ENCODE measurements at places on chromosomes 11 and 22.
A peak's percentile ranks its signal among the peaks of the same experiment; 100 is the strongest.

DNA sequence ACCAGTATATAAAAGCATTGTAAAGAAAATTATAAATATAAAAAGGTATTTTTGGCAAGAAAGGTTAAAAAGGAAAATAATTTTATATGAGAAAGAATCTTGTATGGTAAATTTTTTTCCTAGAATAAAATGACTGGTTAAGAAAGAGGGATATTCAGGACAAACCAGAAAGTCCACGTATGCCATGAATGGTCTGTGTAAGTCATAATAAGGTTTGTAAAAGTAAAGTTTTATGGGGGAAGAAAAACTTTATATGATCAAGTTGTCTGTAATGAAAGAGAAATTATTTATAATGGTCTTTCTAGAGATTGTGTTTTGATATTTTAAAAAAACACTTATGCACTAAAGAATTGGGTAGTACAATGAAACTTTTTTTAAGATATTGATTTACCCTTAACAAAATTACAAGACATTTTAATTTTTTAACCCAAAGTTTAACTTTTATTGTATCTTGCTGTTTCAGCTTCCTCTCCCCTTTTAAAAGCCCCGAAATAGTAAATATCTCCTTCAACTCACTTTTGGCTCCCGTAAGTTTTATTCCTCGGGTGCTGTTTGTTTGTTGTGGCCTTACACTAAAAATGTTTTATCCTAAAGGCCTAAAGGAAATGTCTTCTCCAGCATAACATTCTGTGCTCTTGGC, 47.7 kb downstream of the AMOTL1 start:
- no peaks in the 10 kb centered on the region for H3K27me3 ChIP-seq
- H3K27ac ChIP-seq: peak overlapping the region; percentile 80
- H3K36me3 ChIP-seq: no peaks in the 10 kb centered on the region

DNA sequence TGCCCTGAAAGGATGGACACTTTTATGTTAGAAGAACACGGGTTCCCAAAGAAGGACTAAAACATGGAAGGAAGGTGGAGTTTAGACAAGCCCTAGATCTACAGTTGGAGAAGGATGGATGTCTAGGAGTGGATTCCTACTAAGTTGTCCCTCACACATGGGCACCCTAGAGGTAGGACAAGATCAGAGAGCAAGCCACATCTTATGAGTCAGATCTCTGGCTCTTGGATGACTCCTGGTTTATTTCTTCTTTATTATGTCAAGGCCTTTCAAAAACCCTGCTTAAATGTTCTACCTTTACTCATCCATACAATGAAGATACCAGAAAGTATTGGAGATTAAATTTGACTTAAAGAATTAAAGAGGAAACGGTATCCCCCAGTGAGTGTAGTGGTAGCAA, 34.4 kb downstream of the PRCP start:
- H3K4me1 ChIP-seq: peaks cover 37% of the 10 kb centered on the region
- no peak for DNase-seq
- H3K27me3 ChIP-seq: no peaks in the 10 kb centered on the region
- H3K27ac ChIP-seq: no peak overlapping the region
- H3K36me3 ChIP-seq: no peaks in the 10 kb centered on the region

- H3K4me1 ChIP-seq: no peaks in the 10 kb centered on the region
- DNase-seq: no peak
- H3K36me3 ChIP-seq: no peaks in the 10 kb centered on the region
- H3K4me3 ChIP-seq: no peak overlapping the region
- H3K27me3 ChIP-seq: no peaks in the 10 kb centered on the region
- no peak overlapping the region for H3K27ac ChIP-seq
These were observed 26.2 kb downstream of the LMO1 start for GRCh38 chr11:8237453-8237852.

- DNase-seq: peak; percentile 88
- H3K4me3 ChIP-seq: no peak overlapping the region
- no peaks in the 10 kb centered on the region for H3K36me3 ChIP-seq
- no peaks in the 10 kb centered on the region for H3K27me3 ChIP-seq
- H3K27ac ChIP-seq: peak overlapping the region; percentile 88
These were observed 59.5 kb upstream of the PRSS23 start for GRCh38 chr11:86740628-86741483.

- no peaks in the 10 kb centered on the region for H3K36me3 ChIP-seq
- H3K4me3 ChIP-seq: peak overlapping the region; percentile 92
- peak; percentile 81 for DNase-seq
- H3K27me3 ChIP-seq: no peaks in the 10 kb centered on the region
- peaks cover 52% of the 10 kb centered on the region for H3K4me1 ChIP-seq
These were observed 79.4 kb upstream of the PPARA start for GRCh38 chr22:46070803-46071450.

- H3K27me3 ChIP-seq: no peaks in the 10 kb centered on the region
- H3K27ac ChIP-seq: no peak overlapping the region
- H3K36me3 ChIP-seq: no peaks in the 10 kb centered on the region
- H3K4me3 ChIP-seq: no peak overlapping the region
- no peak for DNase-seq
These were observed 41.2 kb downstream of the OR2AT4 start for GRCh38 chr11:75055511-75055910.

GRCh38 chr22:20859615-20860014, 808 bp downstream of the SNAP29 start:
- no peaks in the 10 kb centered on the region for H3K4me1 ChIP-seq
- H3K4me3 ChIP-seq: peak overlapping the region; percentile 71
- peak overlapping the region; percentile 97 for H3K27ac ChIP-seq
- H3K27me3 ChIP-seq: no peaks in the 10 kb centered on the region
- no peak for DNase-seq

DNA sequence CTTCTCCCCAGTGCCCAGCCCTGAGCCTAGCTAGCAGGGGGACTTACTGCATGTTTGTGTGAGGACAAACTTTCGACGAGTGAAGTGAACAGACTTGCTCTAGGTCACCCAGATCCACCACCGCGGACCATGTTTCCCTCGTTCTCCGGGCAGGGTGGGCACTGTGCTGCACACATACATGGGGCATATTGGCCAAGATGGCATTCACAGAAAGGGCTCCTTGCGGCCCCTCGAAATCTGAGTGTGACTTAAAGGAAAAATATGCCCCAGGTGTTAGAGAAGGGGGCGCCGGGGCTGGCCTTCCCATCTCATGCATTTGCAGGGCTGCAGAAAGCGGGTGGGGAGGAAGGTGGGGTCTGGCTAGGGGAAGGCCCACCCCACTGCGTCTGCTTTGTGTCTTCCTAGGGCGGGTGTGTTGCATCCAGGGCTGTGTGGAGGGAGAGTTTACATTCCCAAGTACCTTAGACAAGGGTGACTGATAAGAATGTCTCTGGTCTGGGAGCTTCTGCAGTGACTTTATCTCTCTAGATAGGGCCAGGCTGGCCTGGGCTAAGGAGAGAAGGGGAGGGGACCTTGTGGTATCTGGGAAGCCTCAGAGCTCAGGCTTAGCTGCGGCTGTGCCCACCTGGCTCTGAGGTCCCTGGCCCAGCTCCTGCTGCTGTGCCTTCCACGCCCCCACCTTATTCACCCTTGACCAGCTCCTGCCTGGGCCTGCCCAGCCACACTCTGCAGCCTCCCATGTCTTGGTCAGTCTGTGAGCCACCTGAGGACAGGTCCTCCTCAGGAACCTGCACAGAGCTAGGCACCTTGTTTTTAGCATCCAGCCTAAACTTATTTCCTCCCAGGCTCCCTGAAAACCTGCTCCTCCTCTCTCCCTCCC, 45.8 kb downstream of the LRRC32 start:
- H3K36me3 ChIP-seq: no peaks in the 10 kb centered on the region
- no peak overlapping the region for H3K4me3 ChIP-seq
- no peak overlapping the region for H3K27ac ChIP-seq
- peaks cover 25% of the 10 kb centered on the region for H3K4me1 ChIP-seq

DNA sequence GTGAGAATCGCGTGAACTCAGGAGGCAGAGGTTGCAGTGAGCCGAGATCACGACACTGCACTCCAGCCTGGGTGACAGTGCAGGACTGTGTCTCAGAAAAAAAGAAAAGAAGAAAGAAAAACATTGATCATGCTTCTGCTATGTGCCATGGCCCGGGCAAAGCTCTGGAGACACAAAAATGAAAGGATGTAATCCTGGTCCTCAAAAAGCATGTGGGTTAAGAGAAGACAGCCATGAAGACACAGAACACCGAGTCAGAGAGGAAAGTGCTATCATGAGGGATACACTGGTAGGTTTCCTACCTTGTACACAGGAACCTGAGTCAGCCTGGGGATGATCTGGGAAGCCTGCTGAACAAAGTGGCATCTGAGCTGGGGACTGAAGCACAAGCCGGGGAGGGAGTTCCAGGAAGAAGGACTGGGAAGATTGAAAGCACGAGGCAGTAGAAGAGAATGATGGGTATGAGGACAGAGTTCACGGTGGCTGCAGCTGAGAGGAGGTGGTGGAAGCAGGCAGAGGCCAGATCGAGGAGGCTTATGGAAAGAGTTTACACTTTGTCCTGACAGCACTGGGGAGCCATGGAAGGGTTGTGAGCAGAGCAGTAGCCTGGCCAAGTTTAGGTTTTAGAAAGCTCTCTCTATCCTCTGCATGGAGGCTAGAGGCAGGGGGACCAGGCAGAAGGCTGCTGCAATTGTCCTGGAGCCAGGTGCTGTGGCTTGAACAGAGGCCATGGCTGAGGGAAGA, 9.9 kb upstream of the MAFF start:
- H3K27me3 ChIP-seq: no peaks in the 10 kb centered on the region
- H3K4me1 ChIP-seq: no peaks in the 10 kb centered on the region
- H3K36me3 ChIP-seq: no peaks in the 10 kb centered on the region

DNA sequence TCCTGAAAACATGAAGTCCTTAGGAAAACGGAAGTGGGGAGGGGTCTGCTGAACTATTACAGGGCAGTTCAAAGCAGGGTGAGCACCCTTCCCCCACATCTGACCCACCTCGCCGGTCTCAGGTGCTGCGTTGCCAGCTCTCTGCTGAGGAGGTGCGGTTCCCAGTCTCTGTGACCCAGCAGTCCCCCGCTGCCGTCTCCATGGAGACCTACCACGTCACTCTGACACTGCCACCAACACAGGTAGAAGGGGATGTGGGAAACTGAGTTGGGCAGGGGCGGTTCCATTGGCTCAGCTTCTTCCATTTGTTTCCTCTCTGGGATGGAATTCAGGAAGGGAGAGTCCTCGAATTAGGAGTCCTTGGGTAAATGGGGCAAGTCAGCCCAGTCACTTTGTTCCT, 3.3 kb downstream of the C2CD2L start:
- H3K4me1 ChIP-seq: peaks cover 35% of the 10 kb centered on the region
- H3K27me3 ChIP-seq: no peaks in the 10 kb centered on the region
- peaks cover 27% of the 10 kb centered on the region for H3K36me3 ChIP-seq
- H3K27ac ChIP-seq: no peak overlapping the region
- DNase-seq: no peak
- no peak overlapping the region for H3K4me3 ChIP-seq

- no peaks in the 10 kb centered on the region for H3K27me3 ChIP-seq
- H3K36me3 ChIP-seq: no peaks in the 10 kb centered on the region
- no peak overlapping the region for H3K27ac ChIP-seq
These were observed 32.9 kb downstream of the LRRC32 start for GRCh38 chr11:76637491-76638269.

DNA sequence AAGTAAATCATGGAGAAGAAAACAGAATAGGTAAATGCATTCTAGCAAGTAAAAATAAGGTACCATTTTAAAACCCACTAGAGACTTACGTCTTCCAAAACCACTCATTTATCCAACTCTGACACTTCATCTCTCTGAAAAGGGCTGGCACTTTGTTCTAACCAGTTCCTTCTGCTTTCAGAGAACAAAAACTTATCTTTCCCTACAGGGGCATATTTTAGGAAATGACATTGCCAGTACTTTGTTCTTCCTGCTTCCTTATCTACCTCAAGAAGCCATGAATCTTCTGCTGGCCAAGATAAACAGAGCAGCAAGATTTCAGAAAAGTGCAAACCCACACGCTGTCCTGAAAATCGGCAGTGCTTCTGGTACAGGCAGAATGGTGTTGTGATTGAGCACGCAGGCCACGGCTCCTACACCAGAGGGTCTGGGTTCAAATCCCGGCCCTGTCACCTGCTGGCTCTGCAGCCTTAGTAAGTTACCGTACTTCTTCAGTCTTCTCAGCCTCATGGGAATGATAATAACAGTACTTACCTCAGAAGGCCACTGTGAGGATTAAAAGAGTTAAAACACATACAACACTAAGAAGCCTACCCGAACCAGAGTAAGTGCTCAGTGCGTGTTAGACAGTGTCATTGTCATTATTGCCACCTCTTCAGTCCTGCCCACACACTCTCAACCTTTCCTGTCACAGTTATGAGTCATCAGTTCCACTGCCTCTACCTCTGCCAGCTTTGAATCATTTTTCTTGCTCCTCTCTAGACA, 11.0 kb downstream of the MPZL3 start:
- H3K4me1 ChIP-seq: no peaks in the 10 kb centered on the region
- DNase-seq: no peak
- H3K36me3 ChIP-seq: no peaks in the 10 kb centered on the region
- H3K27ac ChIP-seq: peak overlapping the region; percentile 50
- no peaks in the 10 kb centered on the region for H3K27me3 ChIP-seq
- H3K4me3 ChIP-seq: no peak overlapping the region

- no peak overlapping the region for H3K4me3 ChIP-seq
- H3K36me3 ChIP-seq: no peaks in the 10 kb centered on the region
- no peak overlapping the region for H3K27ac ChIP-seq
- DNase-seq: peak; percentile 53
These were observed 418.6 kb downstream of the FAM181B start for GRCh38 chr11:82315093-82315492.

- H3K4me3 ChIP-seq: no peak overlapping the region
- no peak overlapping the region for H3K27ac ChIP-seq
- no peaks in the 10 kb centered on the region for H3K27me3 ChIP-seq
- peaks cover 21% of the 10 kb centered on the region for H3K4me1 ChIP-seq
These were observed 2.5 kb upstream of the BEST1 start for GRCh38 chr11:61947486-61948210.

GRCh38 chr11:78841456-78842060, 266.9 kb upstream of the NARS2 start:
- H3K4me1 ChIP-seq: peaks cover 20% of the 10 kb centered on the region
- H3K36me3 ChIP-seq: no peaks in the 10 kb centered on the region
- no peak for DNase-seq
- no peak overlapping the region for H3K4me3 ChIP-seq

DNA sequence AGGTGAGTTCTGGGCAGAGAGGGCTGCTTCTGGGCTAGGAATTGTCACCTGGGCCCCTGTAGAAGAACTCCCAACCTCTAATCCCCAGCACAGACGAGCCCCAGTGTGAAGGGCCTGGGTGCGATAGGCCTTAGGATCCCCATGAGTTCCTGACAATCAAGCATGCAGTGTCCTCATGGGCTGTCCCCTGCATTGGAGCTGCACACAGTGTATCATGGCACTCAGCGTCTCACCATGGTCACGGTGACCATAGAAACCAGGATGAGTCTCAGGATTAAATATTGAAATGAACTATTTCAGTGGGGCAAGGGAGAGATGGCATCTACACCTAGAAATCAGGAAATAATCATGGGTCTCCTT, 292 bp downstream of the SCGB2A1 start:
- no peaks in the 10 kb centered on the region for H3K4me1 ChIP-seq
- no peaks in the 10 kb centered on the region for H3K36me3 ChIP-seq
- no peak for DNase-seq
- H3K27ac ChIP-seq: no peak overlapping the region

- H3K27ac ChIP-seq: no peak overlapping the region
- no peaks in the 10 kb centered on the region for H3K36me3 ChIP-seq
- no peak for DNase-seq
- no peaks in the 10 kb centered on the region for H3K27me3 ChIP-seq
These were observed 21.5 kb downstream of the CASP4 start for GRCh38 chr11:104946907-104947306.

- H3K27me3 ChIP-seq: peaks cover 35% of the 10 kb centered on the region
- H3K36me3 ChIP-seq: no peaks in the 10 kb centered on the region
- no peak overlapping the region for H3K4me3 ChIP-seq
- no peak for DNase-seq
These were observed 228.1 kb downstream of the MN1 start for GRCh38 chr22:27573280-27574001.

GRCh38 chr22:48845356-48845936, 982.2 kb downstream of the BRD1 start:
- no peaks in the 10 kb centered on the region for H3K4me1 ChIP-seq
- no peak overlapping the region for H3K4me3 ChIP-seq
- DNase-seq: no peak

All from sigmoid colon (tissue), 7 donors.